ENCODE measurements at places on chromosomes 16 and 17.

DNA sequence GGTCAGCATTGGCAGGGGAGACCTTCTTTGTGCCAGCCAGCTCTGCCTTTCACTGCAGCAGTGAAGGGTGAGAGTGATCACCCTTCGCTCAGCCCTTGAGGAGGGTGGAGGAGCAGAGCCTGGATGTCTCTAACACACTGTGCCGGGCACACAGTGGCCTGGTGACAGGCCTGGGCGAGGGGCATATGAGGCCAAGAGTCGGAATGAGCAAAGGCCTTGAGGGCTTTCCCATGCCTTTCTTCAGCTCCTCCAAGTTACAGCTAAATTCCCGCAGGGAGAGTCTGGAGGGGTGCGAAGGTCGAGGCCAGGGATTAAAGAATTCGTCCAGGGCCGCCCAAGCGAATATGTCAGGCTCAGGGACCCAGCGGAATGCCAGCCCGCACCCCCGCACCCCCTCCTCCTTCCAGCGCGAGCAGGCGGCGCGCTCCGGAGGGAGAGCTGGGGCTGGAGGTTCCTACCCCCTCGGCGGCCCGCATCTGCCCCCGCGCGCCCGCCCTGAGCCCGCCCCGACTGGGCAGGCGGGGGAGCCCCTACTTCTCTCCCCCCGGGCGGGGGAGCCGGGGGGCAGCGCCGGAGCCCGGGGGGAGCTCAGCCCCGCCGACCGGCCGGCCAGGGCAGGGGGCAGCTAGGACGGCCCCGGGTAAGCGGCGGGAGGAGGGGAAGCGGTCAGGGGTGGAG, at the start of gene RASL10B:
RASL10B (plus strand) TSS at position 401 of the 678 bp plus-strand sequence. CDS start 3,546 bp downstream, outside the sequence.
- DNase-seq: peak; percentile 60

GRCh38 chr16:85134789-85135142, 22.5 kb upstream of the CIBAR2 start:
- peak; percentile 66 for DNase-seq

DNA sequence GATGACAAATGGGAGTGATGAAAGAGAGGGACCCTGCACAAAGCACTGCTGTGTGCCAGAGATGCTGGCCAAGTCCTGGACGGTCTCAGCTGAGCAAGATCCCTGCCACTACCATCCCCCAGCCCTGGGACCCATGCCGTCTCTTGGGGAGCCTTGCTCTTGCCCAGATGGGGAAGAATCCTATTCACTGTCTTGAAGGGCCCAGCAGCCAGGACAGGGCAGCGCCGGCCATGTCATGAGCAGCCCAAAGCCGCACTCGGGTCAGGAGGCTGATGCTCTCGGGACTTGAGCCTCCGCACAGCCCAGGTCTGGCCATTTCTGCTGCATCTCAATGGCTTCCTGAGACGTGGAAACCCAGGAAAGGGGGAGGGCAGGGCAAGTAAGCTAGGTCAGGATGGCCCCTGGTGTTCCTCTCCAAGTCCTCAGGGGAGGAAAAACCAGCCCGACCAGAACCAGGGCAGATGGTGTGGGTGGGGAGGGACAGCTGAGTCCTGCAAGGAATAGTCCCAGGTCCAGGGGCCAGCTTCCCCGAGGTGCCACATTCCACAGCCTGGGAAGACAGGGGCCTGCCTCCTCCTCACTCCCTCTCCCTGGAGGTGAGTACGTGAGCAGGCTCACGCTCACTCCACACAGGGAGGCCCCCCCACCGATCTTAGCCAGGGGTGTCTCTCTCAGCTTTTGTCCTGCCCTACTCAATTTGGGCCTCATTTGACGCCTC, 7.8 kb upstream of the KRT19 start:
- DNase-seq: no peak

- DNase-seq: peak; percentile 97
Observed at GRCh38 chr16:16021988-16022682, 72.7 kb downstream of the ABCC1 start.

GRCh38 chr16:49738001-49738400, 117.9 kb downstream of the ZNF423 start:
- no peak for DNase-seq

GRCh38 chr17:41635121-41636097, 11.0 kb upstream of the KRT17 start:
- peak; percentile 51 for DNase-seq

DNA sequence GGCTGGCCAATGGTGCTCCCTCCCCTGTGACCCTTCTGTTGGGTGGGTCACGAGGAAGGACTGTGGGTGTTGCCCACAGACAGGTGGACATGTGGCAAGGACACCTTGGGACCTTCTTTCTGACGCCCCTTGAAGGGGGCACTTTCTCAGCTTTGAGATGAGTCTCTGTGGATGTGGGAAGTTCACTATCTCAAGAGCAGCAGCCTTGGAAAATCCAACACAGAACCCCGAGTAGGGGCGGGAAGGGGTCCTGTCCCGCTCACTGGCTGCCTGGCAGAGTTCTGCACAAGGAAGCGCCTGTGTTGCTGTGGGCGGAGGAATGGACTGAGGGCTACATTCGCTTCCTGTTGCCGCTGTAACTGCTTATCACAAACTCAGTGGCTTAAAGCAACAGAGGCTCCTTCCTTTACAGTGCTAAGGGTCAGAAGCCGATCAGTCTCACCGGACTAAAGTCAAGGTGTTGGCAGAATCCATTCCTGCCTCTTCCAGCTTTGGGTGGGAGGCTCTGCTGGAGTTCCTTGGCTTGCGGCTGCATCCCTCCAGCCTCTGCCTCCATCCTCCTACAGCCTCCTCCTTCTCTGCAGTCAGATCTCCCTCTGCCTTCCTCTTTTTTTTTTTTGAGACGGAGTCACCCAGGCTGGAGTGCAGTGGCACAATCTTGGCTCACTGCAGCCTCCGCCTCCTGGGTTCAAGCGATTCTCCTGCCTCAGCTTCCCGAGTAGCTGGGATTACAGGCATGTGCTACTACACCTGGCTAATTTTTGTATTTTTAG, 305.2 kb downstream of the SEC14L1 start:
- no peak for DNase-seq

GRCh38 chr17:73723317-73723716, 79.1 kb upstream of the SDK2 start:
- DNase-seq: no peak

Data from left ventricle myocardium inferior (tissue), 1 donor.